ENCODE measurements at places on chromosomes 3 and 15.

DNA sequence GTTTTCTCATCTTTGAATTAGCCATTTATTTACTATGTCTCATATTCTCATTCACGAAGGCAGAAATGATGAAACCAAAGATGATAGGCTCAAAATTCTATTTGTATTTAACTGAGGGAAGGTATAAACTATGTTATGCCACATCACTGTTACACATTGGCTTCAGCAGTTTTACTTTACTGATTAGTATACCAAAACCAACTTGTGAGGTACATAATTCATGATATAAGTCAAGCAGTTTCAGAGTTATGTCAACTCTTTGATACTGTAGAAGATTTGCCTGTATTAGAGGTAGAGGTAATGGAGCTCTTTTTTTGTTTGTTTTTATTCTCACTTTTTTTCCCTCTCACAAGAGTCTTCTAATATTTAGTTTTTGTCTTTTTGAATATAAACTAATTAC, 22.9 kb downstream of the CHMP2B start:
- DNase-seq, result no peak

- no peak for DNase-seq
Measured at GRCh38 chr3:50138266-50139200, 16.6 kb upstream of the SEMA3F start.

- DNase-seq, result no peak
Measured at GRCh38 chr3:158381262-158381868, 189.6 kb upstream of the MLF1 start.

DNA sequence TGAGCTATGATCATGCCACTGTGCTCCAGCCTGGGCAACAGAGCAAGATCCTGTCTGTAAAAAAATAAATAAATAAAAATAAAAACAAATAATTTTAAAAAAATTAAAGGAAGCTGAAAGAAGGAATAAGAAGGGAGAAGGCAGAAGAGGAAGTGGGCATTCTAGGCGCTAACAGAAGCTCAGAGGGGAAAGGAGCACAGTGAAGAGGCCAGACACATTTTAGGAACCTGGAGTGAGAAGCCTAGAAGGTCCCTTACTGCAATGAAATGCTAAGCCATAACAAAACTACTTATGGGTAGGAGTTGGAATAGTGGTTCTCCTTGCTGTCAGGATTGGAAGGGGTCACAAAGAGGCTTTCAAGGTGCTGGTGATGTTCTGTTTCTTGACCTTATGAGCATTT, 64.0 kb downstream of the ITGB5 start:
- DNase-seq, result no peak

GRCh38 chr15:72353266-72353665, 22.5 kb downstream of the HEXA start:
- DNase-seq, result no peak

DNA sequence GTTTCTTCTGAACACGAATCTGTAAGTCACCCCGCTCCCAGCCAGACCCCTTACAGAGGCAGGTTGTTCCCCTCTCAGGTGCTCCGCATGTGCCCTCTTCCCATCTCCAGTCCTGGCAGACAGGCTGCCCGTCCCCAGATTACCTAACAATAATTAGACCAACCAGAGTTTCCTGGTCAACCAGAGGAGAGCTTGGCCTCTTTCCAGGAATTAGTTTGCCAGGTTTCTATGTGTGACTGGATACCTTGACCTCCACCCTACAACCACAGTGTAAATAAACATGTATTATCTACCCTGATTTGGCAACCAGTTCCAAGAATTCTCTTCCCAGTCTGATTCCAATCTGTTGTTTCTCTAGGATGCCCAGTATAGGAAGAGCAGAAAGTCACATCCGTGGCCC, 178.0 kb upstream of the UMPS start:
- DNase-seq, result no peak

GRCh38 chr3:37575284-37575683, 286.4 kb upstream of the CTDSPL start:
- no peak for DNase-seq

DNA sequence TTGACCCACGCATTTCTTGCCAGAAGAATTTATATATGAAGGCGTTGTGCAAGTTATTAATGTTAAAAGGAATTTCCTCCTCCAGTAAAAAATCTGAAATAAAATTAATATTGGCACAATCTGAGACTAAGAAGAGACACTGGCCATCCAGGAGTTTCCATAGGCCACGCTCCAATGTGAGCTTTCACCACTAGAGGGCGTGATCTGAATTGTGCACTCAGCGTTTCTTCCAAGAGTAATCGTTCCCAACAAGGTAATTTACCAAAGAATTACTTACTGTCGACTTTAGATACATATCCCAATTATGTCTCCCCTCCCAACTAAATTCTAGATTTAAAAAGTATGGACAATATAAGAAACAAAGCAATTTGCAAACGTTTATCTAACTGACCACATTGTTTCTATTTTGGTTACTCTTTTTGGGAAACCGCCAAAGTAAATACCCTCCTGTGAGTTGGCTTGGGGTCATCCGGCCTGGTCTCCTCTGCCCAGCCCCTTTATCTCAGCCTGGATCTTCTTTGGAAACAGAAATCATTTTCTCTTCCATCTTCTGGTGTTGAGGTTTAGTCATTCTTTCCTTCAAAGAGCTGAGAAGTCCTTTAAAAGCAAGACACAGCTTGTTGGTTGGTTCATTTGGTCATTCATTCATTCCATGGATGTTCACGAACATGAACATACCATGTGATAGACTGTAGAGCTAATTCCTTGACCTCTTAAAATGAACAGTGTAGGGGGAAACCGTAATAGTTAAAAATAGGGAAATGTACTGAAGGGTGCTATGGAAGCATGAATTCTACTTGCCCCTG, 26.2 kb downstream of the POLR2M start:
- DNase-seq, result peak; percentile 7

GRCh38 chr3:41101231-41101630, 98.1 kb upstream of the CTNNB1 start:
- no peak for DNase-seq

DNA sequence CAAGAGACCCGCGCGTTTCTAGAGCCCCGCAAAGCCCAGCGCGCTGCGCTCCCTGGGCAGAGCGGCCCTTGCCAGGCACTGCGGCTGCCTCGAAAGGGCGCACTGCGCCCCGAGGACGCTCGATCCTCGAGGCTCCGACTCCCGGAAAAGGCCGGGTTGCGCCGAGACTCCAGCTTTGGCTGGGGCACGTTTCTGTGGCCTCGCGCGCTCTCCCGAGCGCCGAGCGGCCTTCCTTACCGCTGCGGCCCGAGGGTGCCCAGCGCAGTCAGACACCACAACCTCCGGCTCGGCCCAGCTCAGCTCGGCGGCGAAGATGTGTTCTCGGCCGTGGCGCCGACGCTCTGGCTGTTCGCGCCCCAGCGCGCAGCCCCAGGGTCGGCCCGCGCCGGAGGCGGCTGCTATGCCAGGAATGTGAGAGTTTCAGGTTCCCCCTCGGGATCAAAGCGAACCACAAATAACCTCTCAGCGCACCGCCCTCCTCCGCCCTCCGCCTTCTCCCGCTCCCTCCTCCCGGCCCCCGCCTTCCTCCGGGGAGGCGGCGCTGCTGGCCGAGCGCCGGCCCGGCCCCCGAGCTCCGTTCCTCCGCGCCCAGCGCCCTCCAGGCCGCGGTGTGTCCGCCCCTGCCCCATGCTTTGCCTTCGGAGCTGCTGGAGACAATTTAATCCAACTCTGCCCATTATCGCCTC, at the start of gene AMOTL2:
Gene AMOTL2 (minus strand): TSS at position 343 of the 686 bp plus-strand sequence. CDS start 3,014 bp downstream, outside the sequence.
- DNase-seq, result no peak

GRCh38 chr3:99833617-99834205, 16.0 kb downstream of the CMSS1 start:
- no peak for DNase-seq

DNA sequence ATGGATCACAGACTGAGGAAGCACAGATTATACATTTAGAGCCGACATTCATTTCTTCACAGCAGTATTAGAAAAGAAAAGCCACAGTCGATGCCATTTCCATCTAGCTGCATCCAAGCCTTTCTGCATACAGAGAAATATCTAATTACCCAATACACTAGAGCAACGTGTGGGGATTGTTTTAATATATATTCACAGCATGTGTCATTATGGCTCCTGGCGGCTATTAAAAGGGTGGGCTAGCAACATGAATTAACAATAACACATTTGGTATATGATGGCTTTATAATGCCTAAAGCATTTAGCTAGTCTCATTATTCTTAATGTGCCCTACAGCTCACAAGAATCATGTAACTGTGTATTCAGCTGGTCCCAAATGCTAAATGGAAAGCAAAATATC, 1030.5 kb downstream of the FHIT start:
- no peak for DNase-seq

DNA sequence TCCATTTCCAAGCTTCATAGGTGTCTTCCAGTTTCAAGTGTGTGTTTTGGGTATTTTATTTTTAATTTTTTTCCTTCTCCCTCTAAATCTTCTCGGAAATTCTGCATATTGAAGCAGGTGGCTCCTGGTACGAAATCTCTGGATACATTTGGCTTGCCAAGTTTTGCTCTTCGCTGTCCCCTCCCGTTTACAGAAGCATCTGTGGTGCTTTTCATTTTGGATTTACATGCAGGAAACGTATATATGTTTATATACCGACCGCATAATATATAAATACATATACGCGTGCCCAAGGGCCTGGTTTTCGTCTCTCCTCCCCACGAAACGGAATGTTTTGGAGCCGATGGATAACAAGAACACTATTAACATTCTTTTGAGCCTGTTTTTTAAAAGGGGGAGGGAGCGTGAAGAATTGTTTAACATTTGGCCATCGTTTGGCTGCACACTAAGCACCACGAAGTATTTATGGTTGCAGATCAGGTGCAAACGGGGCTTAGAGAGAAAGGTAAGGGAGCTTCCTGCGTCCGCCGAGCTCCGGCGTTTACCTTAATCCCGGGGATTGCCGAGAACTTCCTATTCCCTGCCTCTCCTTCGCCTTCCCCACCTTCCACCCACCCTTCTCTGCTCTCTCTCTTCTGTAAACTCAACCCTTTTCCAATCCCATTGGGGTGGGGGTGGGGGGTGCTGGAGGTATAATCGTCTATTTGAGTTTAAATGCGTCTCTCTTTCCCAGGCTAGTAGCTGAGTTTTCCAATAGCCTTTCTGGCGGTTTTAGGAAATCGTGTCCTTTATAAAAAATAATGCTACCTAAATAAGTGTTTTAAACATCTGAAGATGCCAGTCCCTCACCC, 1.1 kb upstream of the NLGN1 start:
- no peak for DNase-seq

GRCh38 chr3:197775317-197775716, 15.7 kb upstream of the LRCH3 start:
- no peak for DNase-seq

GRCh38 chr3:61040618-61041017, 210.6 kb downstream of the FHIT start:
- no peak for DNase-seq

All from stimulated activated CD8-positive, alpha-beta memory T cell treated with anti-CD3 and anti-CD28 coated beads, Interleukin-2, amount 100 ng/mL, for 1 hour (primary cell).